ENCODE measurements at places on chromosomes 2 and 18.

DNA sequence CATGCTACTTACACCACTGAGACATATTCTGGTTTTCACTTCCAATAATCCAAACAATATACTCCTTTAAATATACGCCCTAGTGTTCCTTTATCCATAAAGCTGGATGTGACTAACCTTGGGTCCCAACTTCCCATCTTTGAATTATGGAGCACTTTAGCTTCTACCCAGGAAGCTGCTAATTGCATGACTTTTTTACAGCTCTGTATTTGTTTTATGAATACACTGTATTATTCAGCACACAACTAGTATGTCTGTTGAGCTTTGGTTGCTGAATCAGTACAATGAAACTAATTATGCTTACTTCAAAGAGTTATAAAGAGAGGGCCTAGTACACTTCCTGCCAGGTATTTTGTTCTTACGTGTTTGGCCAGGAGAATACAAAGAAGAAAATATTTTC is 118.5 kb downstream of the BAZ2B start:
- DNase-seq, result no peak

DNA sequence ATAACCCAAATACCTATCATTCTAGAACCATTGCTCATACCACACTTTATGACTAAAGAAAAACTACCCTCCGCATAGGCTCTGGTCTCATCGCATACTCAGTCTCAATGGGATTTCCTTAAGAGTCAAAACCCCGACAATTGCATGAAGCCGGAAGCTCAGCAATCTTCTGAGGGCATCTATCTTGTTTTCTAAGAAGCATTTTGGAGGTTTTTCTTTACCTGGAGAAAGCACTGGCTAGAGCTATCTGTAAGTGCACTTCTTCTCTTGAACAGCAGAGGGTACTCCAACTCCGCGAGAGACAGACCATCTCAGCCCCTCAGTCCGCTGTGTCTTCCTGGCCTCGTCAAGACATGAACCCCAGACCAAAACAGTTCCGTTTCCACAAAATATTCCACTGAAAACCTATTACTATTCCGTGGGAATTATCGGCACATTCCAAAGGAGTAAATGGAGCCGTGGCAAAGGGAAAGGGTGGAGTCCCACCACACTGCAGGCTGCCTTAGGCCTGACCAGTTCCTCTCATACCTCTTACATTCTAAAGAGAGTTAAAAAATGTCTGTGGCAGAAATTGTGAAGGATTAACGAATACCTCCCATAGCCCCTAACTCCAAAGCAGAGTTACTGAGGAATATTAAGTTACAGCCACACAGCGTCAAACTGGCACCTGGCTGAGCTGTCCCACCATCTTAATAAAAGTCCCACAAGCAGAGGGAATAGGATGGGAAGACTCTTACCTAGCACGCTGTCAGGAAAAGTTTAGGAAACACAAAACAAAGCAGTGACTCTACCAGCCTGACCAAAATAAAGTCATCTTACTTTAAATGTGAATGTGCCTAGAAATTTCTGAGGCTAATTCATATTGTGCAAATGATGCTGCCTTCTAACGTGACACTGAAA is 325.6 kb upstream of the VRK2 start:
- DNase-seq, result no peak

DNA sequence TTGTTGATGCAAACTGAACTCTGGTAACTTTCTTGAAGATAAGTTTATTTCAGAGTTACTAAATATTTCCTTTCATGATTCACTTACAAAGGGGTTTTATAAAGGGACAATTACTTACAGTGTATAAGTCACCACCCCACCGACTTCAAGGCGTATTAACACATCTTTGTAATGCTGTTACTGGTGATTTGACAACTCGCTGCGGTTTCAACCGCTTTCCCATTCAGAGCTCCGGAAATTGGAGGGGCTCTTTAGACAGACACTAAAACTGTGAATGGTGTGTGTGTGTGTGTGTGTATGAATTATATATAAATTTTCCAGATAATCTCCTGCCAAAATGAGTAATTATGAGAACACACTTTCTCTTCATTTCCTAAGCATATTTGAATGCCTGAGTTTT is 4.9 kb downstream of the TM4SF20 start:
- no peak for DNase-seq

DNA sequence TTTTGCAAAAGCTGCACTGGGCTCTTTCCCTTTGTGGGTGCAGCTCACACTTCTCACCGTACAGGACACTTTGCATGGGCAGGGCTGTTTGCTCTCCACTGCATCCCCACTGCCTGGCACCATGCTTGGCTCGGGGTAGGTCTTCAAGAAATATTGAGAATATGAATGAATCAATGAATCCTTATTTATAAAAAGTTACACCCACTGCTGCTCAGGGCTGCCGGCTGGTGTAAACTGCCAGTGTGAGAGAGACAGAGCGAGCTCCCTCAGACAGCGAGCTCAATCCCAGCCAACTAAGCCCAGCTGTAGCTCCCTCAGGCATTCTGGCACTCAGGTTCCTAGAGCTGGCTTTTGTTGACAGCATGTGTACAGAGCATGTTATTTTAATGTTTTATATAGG is 3.4 kb downstream of the TMEM185B start:
- DNase-seq, result no peak

GRCh38 chr2:25254961-25255360 is 86.6 kb upstream of the POMC start:
- no peak for DNase-seq

- no peak for DNase-seq
These were observed 154.2 kb upstream of the GATA6 start for GRCh38 chr18:22015156-22015555.

Measured in stimulated activated CD8-positive, alpha-beta memory T cell treated with anti-CD3 and anti-CD28 coated beads, Interleukin-15, amount 100 ng/mL, for 24 hours (primary cell).